Stimulated activated CD4-positive, alpha-beta T cell treated with anti-CD3 and anti-CD28 coated beads, Interleukin-2, amount 100 ng/mL, for 24 hours (primary cell): ENCODE measurements at places on chromosomes 13 and 19.

DNA sequence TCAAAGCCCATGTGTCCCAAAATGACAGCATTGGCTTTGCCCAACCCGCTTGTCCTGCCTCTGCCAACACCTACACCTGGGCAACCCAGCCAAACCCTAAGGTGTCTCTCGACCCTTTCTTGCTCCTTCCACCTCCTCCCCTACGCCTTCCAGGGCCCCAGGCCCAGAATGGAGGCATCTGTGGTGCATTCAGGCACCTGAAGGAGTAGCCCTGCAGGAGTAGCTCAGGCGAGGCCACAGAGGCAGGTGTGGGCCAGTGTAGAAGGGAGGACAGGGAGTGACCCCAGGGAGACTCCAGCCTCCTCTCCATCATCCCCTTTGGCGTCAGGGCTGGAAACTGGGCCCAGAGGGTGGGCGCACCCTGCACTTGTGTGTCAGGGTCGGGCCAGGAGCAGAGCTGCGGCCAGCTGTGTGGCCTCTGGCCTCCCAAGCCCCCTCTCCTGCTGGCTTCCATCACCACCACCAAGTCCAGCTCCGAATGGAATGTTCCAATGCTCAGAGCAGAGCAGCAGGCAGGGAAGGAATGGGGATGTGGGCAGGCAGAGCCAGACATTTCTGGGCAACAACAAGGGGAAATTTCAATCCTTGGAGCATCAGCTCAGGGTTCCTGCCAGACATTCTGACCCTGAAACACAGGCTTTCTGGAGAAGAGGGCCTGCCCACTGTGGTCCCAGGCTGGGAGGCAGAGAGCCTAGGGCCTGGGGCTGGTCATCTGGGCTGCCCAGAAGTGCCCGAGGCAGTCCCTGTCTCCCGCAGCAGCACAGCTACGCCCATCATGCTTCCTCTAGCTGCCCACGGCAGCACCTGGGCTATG is 16.4 kb downstream of the PLEKHF1 start:
- no peak for DNase-seq

GRCh38 chr13:100347968-100348367 is 240.6 kb downstream of the GGACT start:
- DNase-seq = no peak

DNA sequence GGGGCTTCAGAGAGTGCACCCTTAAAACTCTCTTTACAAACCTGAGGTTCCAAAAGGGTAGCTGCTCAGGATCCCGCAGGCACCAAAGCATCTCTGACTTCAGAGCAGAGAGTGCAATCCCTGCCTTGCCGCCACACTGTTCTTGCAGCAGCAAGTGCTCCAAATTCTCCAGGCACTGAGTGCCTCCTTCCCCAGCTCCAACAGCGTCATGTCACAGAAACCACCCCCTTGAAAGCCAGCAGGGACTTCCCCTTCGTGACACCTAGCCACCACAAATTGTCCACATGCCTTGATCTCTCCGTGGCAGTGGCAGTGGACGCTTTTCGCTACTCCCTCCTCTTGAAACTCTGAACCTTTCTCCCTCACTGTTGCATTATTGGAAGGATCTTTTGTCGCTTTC is 39.9 kb downstream of the MBNL2 start:
- no peak for DNase-seq

DNA sequence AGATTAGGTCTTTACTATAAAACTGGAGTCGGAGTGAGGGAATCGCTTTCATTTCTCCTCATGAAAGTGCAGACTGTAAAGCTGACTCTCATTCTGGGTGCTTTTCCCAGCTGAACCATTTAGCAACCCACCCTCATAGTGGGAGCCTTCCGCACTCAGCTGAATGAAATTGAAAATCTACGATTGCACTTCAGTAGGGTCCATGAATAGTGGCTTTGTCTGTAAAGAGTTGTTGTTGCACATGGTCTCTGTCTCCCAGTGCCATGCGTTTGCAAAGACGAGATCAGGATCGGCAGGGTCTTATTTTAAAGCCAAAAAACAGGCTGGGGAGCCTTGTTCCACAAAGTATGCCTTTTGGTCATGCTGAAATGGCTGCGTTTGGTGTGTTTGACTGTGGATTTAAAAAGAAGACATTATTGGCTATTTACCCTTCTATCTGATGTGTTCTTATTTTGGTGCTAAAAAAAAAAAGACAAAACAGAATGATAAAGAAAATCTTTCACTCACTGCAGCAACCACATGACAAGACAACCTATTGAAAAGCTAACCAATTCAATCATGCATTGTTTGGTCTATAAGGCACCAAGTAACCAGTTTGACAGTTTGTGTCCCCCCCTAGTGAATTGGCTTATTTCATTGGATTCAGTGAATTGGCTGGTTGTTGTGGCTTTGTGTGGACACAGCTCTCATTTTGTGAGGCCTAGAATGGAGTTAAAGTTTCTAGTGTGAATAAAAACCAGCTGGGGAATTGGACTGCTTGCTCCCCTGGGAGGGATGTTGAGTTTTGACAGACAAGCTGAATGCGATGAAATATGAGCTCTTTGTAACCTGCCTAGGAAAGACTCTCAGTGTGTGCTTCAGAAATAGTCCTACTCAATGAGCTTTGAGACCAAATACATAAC is 65.6 kb downstream of the ARHGAP35 start:
- DNase-seq = no peak

- no peak for DNase-seq
These were observed 4.2 kb upstream of the DMPK start for GRCh38 chr19:45786533-45786894.

- no peak for DNase-seq
These were observed 1152.9 kb downstream of the PCDH9 start for GRCh38 chr13:66077132-66077689.

DNA sequence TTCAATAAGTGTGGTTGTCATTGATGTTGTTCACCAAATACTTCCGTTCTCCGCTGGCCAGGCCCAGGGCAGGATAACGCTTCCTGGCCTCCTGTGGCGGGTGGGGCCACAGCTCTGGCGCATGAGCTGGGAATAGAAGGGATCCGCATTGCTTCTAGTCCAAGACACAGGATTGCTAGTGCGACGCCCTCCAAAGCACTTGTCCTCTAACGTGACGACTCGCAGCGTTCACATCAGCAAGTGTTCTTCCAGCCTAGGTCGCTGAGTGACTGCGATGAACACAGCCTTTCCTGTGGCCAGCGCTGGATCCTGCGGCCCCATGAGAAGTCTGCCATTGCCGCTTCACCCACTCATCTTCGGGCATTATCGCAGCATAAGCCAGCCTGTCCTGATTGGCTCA is 39.4 kb downstream of the VSTM2B start:
- DNase-seq = no peak

- no peak for DNase-seq
These were observed 31.4 kb downstream of the ZDHHC20 start for GRCh38 chr13:21427741-21428140.

DNA sequence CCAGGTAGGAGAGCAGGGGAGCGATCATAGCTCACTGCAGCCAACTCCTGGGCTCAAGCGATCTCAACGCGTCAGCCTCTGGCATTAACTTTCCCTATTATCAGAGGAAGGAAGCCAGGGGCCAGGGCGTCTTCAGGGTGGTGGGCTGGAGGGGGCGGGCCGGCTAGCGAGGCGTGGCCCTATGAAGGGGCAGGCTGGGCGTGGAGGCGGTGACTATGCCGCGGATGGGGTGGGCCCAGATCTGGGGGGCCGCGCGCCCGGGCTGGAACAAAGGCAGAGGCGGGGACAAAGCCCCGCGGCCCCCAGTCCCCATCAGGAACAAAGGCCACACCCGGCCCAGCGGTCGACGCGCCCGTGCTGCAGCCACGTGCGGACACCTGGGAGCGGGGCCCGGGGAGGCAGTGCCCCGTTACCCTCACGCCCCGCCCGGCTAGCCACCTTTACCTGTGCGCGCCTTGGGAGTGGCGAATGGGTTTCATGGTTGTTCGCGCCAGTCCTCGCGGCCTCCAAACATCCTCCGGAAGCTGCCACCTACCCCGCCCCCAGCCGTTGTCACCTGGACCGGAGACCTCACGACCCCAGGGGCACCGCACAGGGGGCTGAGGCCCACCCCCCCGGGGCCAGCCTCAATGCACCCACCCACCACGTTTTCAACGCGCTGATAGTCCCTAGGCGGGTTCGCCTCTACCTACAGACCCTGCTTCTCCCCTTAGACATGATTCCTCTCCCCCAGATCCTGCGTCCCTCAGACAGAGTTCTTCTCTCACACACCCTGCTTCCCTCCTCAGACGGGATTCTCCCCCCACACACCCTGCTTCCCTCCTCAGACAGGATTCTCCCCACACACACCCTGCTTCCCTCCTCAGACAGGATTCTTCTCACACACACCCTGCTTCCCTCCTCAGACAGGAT is 5.4 kb upstream of the TRIM28 start:
- peak; percentile 47 for DNase-seq

GRCh38 chr13:34654647-34655046 is 287.4 kb upstream of the NBEA start:
- DNase-seq = no peak

GRCh38 chr19:12596927-12597548 is 13.6 kb downstream of the ZNF490 start:
- no peak for DNase-seq

DNA sequence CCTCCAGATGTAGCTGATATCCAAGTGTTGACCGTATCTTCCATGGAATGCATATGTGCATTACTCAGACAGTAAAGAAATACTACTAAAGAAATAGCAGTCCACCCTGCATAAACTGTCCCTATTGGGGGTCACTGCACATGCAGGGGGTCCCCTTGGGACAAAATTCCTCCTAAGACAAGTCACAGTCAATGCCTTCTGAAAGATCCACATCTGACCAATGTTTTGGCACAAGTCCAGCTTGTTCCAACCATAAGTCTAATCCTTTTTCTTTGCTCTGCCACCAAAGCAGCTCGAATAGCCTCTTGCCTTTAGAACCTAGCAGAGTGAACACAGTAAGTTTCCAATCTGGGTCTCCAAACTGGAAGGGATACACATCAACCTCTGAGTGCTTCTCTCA is 87.9 kb downstream of the DIAPH3 start:
- DNase-seq = no peak

GRCh38 chr13:109384491-109385241 is 401.7 kb downstream of the IRS2 start:
- no peak for DNase-seq

DNA sequence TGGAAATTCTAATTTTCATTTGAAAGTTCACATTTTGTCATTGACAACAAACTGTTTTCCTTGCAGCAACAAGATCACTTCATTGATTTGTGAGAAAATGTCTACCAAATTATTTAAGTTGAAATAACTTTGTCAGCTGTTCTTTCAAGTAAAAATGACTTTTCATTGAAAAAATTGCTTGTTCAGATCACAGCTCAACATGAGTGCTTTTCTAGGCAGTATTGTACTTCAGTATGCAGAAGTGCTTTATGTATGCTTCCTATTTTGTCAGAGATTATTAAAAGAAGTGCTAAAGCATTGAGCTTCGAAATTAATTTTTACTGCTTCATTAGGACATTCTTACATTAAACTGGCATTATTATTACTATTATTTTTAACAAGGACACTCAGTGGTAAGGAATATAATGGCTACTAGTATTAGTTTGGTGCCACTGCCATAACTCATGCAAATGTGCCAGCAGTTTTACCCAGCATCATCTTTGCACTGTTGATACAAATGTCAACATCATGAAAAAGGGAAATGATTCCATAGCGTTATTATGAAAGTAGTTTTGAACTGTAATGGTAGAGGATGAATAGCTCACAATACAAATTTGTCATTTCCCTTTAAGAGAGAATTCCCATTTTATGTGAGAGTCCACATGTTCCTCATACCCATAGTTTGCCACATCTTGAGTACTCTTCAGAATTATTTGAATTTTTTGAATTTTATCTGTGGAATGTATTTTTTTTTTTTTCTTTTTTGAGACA is 2.6 kb downstream of the BRCA2 start:
- no peak for DNase-seq

DNA sequence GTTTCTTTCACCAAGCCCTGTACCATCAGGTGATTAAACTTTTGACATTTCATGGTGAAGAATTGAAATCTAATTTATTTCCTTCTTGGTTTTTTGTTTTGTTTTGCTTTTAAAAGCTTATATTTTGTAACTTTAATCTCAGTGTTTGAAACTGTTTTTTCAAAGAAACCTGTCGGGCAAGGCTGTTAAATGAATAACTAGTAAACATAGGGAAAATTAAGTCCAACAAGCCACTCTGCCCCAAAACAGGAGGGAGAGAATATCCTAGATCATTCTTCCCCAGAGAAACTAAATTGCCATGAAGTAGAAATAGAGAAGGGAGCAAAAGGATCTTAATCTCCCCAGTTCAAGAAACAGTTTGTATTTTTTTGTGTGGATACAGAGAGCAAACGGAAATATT is 98.2 kb downstream of the FREM2 start:
- DNase-seq = no peak

- peak; percentile 72 for DNase-seq
These were observed 989 bp upstream of the SSC5D start for GRCh38 chr19:55486971-55487923.

DNA sequence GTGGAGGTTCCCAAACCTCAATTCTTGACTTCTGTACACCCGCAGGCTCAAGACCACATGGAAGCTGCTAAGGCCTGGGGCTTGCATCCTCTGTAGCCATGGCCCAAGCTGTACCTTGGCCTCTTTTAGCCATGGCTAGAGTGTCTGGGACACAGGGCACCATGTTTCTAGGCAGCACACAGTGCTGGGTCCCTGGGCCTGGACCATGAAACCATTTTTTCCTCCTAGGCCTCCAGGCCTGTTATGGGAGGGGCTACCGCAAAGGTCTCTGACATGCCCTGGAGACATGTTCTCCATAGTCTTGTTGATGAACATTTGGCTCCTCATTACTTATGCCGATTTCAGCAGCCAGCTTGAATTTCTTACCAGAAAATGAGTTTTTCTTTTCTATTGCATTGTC is 701.4 kb downstream of the FGF9 start:
- DNase-seq = no peak

GRCh38 chr13:47521890-47522487 is 479.1 kb downstream of the SUCLA2 start:
- DNase-seq = no peak

DNA sequence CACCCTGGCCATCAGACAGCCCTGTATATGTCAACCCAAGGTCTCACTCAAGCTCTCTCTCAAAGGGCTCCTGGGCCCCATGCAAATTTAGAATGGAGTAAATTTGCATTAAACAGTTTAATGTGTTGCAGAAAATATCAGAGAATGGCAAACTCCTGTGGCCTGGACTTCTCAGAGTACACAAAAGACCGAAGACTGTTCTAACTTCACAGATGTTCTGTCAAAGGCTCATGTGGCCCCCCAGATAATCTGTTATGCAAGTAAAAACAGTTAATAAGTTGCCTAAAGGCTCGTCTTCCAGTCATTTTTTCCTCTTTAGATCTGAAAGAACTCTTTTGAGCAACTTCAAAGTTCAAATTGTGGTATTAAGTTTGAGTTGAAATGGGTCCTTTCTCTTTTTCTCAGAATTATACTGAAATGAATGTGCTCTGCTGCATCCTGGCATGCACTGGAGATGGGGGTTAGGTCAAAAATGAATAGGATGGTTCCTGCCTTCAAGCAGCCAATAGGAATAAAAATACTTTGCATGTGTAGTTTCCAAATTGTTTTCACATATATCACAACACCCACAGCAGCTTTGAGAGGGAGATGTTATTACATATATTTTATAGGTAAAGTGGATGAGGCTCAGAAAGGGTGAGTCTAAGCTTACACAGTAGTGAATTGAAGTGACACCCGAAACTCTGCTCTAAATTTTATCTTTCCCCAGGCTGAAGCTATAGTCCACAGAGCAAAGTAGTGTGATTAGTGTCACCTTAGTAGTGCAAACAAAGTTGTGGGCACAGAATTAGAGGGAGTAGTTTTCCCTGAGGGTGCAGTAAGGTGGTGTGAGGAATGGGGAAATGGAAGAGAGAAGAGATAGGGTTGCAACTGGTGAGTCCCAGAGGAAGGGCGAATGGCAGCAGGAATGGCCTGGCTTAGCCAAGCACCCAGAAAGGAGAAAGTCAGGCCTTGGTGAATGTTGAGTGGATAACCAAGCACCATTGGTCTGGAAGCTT is 205.0 kb upstream of the RFC3 start:
- no peak for DNase-seq
